ENCODE measurements at places on chromosomes 12 and 14.

DNA sequence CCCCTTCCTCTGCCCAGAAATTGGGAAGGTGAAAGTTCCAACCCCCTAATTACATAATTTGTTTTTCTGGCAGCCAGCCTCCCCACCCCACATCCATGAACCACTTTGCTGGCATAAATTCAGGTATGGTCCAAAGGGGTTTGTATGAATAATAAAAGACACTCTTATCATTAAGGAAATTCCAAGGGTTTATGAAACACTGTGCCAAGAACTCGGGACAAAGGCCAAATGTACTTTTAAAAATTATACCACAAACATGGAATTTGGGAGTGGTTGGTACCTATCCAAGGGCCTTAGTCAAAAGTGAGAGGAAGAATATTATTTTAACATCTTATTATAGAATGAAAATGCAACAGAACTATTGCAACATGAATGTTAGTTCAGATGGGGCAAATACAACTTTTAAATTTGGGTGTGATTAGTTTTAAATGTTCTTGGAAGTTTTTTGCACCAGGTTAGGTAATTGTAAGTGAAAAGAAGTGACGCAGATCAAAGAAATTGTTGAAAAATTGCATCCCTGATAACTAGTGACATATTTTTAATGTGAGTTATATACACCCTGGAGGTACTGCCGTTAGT lies 217.8 kb downstream of the TMEM117 start:
- no peak for DNase-seq

- DNase-seq: no peak
Observed at GRCh38 chr14:75748336-75748735, 87.3 kb downstream of the TTLL5 start.

DNA sequence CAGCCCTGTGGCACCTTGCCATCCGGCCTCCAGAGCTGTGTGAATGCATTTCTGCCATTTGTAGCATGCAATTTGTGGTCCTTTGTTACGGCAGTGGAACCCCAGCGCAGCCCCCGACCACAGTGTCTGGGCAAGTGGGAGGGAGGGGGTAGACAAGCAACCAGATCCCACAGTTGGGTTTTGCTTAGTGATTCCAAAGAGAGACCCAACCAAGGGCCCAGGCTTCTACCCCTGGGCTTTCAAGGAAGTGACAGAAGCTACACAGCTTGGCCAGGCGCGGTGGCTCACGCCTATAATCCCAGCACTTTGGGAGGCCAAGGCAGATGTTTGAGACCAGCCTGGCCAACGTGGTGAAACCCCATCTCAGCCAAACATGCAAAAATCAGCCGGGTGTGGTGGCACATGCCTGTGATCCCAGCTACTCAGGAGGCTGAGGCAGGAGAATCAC lies 17.8 kb downstream of the ZBTB42 start:
- DNase-seq: no peak

DNA sequence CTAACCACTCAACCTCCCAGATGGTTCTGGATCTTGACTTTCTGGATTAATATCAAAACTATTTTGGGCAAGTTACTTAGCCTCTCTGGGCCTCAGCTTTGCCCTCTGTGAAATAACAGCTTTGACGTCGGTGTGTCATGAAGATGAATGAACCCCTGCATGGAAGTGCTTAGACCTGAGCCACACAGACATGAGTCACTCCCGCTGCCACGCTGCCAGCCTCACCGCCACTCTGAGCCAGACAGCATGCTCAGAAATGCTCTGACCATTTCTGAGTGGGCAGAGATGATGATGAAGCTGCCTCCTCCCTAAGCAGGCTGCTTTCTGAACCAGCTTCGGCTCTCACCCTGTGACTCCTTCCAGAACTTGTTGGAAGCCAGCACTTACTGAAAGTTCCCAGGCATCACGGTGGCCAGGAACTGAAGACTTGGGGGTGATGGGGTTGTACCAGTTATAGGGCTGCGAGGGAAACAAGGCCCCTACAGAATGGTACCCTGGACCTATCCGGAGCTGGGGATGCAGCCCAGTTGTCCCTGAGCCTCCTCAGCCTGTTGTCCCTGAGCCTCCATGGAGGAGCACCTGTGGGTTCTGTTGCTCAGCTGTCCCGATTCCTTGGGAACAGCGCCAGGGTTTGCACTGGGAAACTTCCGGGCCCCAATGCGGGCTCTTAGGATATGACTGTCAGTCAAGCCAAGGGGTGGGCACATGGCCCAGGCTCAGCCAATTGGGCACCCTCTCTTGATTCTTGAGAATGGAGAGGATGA lies 2.0 kb upstream of the CCDC197 start:
- peak; percentile 5 for DNase-seq

DNA sequence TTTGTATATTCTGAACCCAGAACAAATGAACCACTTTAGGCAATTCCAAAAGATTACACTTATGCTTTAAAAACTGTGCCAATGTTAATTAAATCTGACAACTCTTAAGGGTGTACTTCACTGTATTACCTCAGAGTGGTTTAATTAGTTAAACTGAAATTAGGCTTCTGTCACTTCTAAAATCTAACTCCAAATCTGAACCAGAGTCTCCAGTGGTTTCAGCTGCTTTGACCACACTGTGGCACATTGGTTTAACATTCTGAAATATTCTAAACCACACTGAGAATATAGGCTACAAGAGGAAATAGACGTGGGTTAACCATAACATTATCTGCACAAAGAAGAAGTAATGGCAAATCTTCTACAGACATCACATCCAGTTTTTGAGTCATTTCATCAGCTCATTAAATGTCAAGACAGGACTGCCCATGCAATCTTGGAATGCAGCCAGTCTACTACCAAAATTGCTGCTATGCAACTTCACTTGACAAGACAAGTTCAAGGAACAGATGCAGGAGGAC lies 94.8 kb downstream of the LRP6 start:
- peak; percentile 47 for DNase-seq

- DNase-seq: no peak
Observed at GRCh38 chr12:91290354-91290753, 107.7 kb upstream of the DCN start.

DNA sequence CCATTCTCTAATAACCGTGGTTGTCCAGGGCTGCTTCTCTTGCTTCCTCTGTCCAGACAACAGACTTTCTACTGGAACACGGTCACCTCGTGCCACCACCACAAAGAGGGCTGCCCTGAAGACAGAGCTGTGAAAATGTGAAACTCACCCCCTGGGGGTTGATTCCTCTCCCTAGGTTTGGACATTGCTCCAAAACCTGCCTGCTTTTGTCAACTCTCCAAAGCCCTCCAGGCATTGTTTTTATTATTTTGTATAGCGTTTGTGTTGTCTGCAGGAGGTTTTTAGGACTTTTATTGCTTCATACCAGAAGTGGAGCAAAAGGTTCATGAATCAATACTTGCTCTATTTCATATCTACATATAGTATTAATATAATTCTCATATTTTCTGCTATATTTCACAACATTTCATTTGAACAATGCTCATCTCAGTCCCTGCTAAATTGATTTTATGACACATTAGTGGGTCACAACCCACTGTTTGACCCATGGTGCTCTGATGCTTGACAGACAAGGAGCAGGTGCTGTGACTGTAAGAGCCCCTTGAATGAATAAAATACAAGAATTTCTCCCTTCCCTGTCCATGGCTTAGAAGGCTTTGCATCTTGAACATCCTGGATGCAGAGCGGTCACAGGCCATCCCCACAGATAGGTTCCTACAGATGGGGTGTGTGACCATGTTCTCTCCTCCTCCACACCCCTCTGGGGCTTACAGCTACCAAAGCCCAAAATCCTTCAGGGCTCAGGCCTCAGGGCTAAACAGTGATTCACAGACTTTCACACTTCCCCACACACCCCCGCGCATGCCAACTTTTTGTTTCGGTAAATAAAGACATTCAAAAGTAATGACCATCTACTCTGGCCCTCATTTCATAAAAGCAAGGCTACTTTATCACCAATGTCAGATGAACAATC lies 20.6 kb upstream of the EML1 start:
- no peak for DNase-seq

DNA sequence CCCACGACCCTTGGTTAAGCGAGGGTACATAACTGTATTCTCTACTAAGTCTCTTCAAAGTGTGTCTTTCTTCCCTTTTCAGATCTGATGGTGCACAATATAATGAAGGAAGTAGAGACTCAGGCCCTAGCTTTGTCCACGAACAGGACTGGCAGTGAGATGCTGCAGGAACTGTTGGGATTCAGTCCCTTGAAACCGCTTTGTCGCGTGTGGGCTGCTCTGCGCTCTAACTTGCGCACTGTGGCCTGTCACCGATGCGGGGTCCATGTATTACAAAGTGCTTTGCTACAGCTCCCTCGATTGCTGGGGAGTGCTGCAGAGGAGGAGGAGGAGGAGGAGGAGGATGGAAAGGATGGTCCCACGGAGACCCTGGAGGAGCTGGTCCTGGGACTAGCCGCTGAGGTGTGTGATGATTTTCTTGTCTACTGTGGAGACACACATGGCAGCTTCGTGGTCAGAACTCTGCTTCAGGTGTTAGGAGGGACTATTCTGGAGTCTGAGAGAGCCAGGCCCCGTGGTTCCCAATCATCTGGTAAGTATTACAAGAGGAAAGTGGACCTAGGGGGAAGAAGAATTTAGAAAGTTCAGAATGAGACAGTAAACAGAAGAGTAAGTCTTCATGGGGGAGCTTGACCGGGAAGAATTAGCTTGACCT lies 803 bp downstream of the NOP9 start:
- DNase-seq: no peak

DNA sequence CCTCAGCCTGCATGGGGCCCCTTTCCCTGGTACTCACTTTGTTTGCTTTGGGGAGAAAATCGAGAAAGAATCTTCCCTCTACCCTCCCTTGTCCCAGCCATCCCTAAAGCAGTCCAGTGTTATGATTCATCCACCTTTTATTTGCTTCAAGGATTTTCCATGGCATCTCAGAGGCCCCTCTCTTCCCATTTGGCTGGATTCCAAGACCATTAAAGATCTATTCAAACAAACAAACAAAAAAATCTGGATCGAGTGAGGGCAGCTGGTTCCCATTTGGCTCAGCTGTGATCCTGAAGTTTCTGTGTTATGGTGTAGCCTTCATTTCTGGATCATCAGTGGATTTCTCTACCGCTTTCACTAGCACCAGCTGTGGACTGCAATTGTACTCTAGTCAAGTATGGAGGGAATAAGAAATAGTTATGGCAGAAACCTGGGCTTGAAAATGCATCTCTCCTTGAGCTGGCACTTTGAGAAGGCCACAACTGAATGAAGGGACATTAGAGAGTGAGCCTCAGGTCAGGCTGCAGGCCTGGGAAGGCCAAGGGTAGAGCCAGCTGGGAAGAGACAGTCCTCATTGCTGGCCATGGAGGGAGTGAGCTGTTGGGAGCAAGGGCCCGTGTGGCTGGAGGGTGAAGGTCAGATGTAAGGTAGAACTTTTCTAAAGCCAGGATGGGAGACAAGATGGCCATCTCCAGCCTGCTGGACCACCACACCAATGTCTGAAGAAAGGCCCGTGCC lies 13.7 kb downstream of the KRT71 start:
- DNase-seq: peak; percentile 38

GRCh38 chr12:110281549-110282299 lies 677 bp downstream of the ATP2A2 start:
- DNase-seq: peak; percentile 65

- no peak for DNase-seq
Observed at GRCh38 chr12:19799895-19800602, 360.8 kb downstream of the AEBP2 start.

- DNase-seq: peak; percentile 40
Observed at GRCh38 chr12:89671469-89671868, 37.2 kb downstream of the ATP2B1 start.

- no peak for DNase-seq
Observed at GRCh38 chr14:42862114-42862513, 1255.4 kb downstream of the LRFN5 start.

GRCh38 chr14:63800083-63800482 lies 52.7 kb upstream of the SYNE2 start:
- DNase-seq: no peak

DNA sequence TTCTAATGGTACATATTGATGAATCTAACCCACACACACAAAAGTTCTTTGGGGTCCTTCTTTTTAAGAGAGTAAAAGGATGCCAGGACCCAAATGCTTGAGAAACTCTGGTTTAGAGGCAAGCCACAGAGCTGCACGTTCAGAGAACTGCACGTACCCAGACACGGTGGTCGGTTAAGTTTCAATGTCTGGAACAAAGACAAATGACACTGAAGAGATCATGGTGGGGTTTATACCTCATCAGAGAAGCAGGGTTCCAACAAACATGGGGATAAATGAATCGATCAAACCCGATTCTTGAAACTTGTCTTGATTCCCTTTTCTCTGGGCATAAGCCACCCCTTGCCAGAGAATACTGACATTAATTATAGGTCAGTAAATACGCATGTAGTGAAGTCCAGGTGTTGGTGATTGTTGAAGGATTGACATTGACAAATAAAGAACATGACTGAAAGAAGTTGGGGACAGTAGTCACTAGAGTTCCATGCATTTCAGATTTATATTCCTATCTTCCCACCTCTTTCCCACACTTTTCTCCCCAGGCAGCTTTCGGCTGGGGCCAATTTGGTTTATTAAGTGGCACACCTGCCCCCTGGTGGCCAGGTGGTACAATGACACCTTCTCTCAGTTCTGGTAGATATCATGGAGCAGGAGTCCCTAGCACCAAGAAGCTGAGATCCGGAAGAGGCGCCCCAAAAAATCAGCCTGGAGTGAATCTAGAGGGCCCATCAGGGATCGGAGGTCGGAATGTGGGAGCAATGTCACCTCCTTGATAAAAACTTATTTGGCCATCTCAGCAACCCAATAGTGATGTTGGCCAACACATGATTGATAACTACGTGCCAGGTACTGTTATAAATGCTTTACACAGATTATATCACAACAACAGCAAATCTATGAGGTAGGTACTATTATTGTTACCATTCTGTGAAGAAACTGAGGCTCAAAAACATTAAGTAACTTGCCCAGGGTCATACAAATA lies 17.8 kb upstream of the HDAC7 start:
- peak; percentile 70 for DNase-seq

GRCh38 chr12:60035835-60036234 lies 440.0 kb downstream of the SLC16A7 start:
- no peak for DNase-seq

DNA sequence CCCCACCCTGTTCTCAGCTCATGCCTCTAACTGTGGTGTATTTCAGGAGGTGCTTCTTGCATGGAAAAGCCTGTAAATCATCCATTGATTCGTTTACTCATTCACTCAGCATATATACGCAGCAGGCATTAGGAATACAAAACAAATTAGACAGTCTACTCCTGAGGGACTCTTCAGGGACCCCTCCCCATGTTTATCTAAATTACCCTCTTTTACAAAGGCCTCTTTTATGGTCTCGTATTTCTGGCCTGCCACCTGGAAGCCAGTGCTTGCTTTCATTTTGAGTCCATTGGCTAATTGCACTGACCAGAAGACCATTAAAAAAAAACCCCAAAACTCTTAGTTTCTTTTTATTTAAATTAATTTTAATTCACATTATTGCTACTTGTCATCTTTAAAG lies 134.4 kb downstream of the DACT1 start:
- DNase-seq: no peak

DNA sequence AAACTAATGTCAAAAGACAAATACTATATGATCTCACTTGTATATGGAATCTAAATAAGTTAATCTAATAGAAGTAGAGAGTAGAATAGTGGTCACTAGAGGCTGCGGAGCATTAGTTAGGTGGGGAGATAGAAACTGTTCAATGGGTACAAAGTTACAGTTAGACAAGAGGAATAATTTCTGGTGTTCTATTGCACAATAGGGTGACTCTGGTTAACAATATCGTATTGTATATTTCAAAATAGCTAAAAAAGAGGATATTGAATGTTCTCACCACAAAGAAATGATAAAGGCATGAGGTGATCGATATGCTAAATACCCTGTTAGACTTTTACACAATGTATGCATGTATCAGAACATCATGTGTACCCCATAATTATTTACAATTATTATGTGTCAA lies 42.9 kb downstream of the IGF1 start:
- no peak for DNase-seq

- no peak for DNase-seq
Observed at GRCh38 chr14:94644102-94644535, 31.9 kb downstream of the SERPINA3 start.
